CD4-positive, alpha-beta memory T cell (primary cell): ENCODE measurements at places on chromosomes 2 and 18. TPM values are rescaled to one million over a fixed set of nuclear protein-coding genes. Genes with fewer than 3 reads are reported as not detected.

- H3K4me3 ChIP-seq, result no peak overlapping the region
- H3K27ac ChIP-seq, result no peak overlapping the region
- no peaks in the 10 kb centered on the region for H3K36me3 ChIP-seq
- H3K4me1 ChIP-seq, result no peaks in the 10 kb centered on the region
- no peaks in the 10 kb centered on the region for H3K27me3 ChIP-seq
These were observed 130.6 kb downstream of the RAD51AP2 start for GRCh38 chr2:17387591-17387990.

Gene SLC19A3
- not detected for polyA plus RNA-seq

GRCh38 chr2:147913701-147914480 lies 69.1 kb downstream of the ACVR2A start:
- no peak for DNase-seq
- H3K4me1 ChIP-seq, result peaks cover 12% of the 10 kb centered on the region
- no peak overlapping the region for H3K4me3 ChIP-seq
- no peaks in the 10 kb centered on the region for H3K36me3 ChIP-seq
- H3K27me3 ChIP-seq, result no peaks in the 10 kb centered on the region

Gene HOXD12
- not detected for polyA plus RNA-seq

GRCh38 chr2:227134591-227134990 lies 29.4 kb downstream of the COL4A4 start:
- no peak overlapping the region for H3K27ac ChIP-seq
- no peak overlapping the region for H3K4me3 ChIP-seq
- no peaks in the 10 kb centered on the region for H3K36me3 ChIP-seq

GRCh38 chr18:78838183-78838582 lies 141.4 kb upstream of the SALL3 start:
- no peaks in the 10 kb centered on the region for H3K4me1 ChIP-seq
- DNase-seq, result no peak
- H3K36me3 ChIP-seq, result no peaks in the 10 kb centered on the region
- H3K27me3 ChIP-seq, result no peaks in the 10 kb centered on the region

- H3K4me3 ChIP-seq, result no peak overlapping the region
- H3K4me1 ChIP-seq, result no peaks in the 10 kb centered on the region
- H3K27me3 ChIP-seq, result no peaks in the 10 kb centered on the region
- no peaks in the 10 kb centered on the region for H3K36me3 ChIP-seq
- no peak for DNase-seq
These were observed 102.0 kb upstream of the EFEMP1 start for GRCh38 chr2:56025469-56026193.

- DNase-seq, result no peak
- H3K4me3 ChIP-seq, result no peak overlapping the region
- peaks cover 87% of the 10 kb centered on the region for H3K4me1 ChIP-seq
- H3K27me3 ChIP-seq, result no peaks in the 10 kb centered on the region
- H3K36me3 ChIP-seq, result no peaks in the 10 kb centered on the region
These were observed 131.9 kb upstream of the EML6 start for GRCh38 chr2:54591551-54591950.

DNA sequence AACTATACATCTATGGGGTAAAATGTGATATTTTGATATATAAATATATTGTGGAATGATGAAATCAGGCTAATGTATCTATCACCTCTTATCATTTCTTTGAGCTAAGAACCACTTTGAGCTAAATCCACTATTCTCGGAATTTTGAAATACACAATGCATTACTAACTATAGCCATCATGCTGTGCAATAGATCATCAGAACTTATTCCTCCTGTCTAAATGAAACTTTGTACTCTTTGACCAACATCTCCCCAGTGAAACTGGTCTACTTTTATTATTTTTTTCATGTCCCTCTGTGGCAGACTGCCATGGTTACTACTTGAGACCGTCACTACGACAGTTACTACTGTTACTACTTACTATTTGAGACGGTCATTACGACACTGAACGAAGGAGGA lies 11.4 kb downstream of the PECR start:
- peaks cover 11% of the 10 kb centered on the region for H3K36me3 ChIP-seq
- H3K4me1 ChIP-seq, result peaks cover 26% of the 10 kb centered on the region
- H3K27ac ChIP-seq, result no peak overlapping the region
- no peak overlapping the region for H3K4me3 ChIP-seq
- no peaks in the 10 kb centered on the region for H3K27me3 ChIP-seq
